ENCODE measurements at places on chromosomes 7 and 10. TPM values are rescaled to one million over a fixed set of nuclear protein-coding genes. Genes with fewer than 3 reads are reported as not detected.

DNA sequence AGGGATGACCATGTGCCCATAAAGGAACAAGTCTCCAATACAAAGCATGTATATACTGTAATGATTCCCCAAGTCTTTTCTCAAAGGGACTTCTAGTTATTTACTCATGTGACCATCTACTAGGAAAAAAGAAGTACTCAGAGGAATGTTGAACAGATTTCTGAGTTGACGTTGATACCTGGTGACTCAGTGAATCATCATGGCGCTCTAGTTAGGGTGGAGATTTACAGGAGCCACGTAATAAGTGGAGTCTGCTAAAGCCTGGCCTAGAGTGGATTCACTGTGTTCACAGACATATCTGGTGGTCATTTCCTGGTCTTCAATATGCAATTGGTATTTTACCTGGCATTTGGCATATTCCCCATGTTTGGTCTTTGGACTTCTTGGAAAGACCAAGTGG is 302.2 kb upstream of the CACNA2D1 start:
- DNase-seq, result no peak

DNA sequence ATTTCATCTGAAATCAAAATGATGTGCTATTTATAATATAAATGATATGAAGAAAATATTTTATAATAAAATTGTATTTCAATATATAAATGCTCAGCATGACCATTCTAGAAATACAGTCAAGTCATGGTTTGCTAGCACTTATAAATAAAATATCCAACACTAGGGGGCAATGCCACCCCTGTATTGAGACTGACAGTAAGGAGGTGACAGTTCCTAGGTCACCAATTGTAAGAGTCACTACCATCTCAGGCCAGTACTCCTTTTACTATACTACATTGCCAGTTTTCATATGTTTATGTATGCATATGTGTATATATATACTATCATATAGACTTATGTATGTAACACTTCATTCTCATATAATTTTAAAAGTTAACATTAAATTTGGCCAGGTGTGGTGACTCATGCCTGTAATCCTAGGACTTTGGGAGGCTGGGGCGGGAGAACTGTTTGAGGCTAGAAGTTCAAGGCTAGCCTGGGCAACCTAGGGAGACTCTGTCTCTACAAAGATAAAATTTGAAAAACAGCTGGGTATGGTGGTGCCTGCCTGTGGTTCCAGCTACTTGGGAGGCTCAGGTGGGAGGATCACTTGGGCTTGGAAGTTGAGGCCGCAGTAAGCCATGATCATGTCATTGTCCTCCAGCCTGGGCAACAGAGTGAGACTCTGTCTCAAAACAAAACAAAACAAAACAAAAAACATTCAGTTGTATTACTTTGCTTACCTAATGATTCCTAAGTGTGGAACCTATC is 2.4 kb upstream of the CNOT4 start:
- peak; percentile 49 for DNase-seq

DNA sequence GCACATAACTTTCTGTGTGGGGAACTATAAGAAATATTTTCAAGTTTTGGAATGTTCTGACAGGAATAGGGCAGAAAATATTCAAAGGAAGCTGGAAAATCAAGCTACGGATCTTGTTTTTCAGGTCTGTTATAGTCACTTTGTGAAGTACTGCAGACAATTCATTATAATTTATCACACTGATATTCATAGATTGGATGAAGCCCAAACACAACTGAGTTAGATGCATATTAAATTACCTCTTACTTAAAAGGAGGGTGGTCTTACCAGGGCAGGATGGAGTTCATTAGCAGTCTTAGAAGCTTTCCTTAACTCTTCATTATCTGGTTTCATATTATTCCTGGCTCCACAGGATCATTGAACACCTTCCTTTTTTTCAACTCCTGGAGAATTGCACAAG is 242.3 kb downstream of the DYNC1I1 start:
- no peak for DNase-seq

DNA sequence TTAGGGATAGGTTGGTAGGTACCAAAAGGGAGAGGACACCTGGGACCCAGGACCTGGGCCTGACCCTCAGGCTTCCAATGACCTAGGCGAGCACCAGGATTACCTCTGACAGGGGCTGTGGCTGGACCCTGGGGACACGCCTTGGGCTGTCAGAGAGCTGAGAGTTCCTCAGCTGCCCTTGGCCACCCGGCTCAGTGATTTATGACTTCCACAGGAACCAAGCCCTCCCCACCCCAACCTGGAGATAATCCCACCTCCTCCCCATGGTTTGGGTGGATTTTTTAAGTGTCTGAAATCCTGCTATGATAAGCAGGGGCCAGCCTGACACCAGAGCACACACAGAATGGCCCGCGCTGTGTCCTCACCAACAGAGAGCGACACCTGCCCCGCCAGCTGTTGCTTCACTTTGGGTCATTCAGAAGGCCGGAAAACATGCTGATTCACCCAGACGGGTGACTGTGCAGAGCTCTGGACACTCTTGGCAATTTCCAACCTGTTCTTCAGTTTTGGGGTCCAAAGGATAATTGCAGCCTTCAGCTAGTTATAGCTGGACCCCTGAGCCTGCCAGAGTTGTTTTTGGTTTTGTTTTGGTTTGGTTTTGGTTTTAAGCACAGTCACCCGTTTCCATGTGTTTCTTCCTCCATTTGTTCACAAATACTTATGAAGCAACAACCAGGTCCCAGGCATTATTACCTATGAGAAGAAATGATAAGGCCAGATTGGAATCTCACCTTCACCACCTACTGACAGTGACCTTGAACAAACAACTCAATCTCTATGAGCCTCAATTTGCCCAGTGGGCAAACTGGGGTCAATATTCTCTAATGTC is 78.2 kb downstream of the RAB11FIP2 start:
- peak; percentile 12 for DNase-seq

The EGR2 gene
- total RNA-seq, result 1.5 TPM

GRCh38 chr7:91085175-91085574 is 179.1 kb upstream of the FZD1 start:
- DNase-seq, result no peak

The PRPS1L1 gene
- not detected for total RNA-seq
